OCI-M1 (cell line): ENCODE measurements at places on chromosomes 11 and 22.

- no peak for DNase-seq
Observed at GRCh38 chr11:3003396-3004231, 11.5 kb upstream of the NAP1L4 start.

DNA sequence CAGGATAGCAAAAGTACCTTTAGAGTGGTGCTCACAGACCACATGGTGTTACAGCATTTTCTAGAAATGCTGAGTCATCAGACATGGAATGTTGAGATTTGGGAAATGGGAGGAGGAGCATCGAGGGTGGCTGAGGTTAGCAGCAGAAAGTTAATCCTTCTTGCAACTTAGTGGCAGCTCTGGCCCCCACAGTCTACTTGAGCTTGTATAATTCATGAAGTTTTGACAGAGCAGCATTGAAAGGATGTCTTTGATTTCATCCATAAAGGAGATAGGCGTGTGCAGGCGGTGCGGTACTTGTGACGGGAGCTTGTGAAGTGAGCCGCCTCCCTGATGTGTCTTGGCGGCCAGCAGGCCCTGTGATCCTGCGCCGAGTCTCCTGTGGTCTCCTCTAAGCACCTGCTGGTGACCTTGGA lies 330.5 kb downstream of the TBC1D22A start:
- no peak for DNase-seq

DNA sequence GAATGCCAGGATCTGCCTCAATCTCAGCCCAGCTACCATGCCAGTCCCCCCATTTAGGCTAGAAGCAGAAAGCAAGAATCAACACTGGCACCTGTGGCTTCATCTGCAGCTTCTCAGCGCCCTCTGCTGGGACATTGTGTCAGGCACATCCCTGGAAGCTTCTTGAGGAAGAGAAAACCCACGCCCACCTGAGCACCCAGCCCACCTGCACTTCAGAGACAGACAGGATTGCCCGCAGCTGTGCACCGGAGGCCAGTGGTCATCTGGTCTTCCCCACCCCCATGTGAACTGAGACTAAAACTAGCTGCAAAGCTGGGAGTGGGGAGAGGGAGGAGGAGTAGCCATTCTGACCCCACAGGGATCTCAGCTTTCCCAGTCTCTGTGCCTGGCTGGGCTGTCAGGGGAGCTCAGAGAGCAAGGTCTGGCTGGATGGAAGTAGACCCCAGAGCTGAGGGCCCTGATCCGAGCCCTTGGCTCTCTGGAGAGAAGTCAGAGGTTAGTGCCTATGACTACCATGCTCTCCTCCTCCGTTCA lies 66.8 kb downstream of the FEZ1 start:
- peak; percentile 70 for DNase-seq

DNA sequence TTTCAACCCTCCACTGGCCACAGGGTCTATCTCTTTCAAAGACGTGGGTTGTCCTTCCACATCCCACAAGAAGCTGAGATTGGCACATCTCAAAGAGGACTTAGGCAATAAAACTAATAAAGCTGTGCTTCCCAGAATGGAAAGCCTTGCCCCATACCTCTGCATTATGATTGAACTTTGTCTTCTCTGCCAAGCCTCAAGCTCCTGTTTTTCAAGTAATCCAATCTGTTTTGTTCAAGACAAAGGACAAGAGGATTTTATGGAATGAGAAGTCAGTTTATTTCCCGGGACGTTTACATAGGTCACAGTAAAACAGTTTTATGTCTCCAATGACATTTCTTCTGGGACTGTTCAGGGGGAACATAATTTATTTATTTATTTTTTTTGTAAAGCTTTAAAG lies 108.4 kb downstream of the GALNT18 start:
- no peak for DNase-seq

DNA sequence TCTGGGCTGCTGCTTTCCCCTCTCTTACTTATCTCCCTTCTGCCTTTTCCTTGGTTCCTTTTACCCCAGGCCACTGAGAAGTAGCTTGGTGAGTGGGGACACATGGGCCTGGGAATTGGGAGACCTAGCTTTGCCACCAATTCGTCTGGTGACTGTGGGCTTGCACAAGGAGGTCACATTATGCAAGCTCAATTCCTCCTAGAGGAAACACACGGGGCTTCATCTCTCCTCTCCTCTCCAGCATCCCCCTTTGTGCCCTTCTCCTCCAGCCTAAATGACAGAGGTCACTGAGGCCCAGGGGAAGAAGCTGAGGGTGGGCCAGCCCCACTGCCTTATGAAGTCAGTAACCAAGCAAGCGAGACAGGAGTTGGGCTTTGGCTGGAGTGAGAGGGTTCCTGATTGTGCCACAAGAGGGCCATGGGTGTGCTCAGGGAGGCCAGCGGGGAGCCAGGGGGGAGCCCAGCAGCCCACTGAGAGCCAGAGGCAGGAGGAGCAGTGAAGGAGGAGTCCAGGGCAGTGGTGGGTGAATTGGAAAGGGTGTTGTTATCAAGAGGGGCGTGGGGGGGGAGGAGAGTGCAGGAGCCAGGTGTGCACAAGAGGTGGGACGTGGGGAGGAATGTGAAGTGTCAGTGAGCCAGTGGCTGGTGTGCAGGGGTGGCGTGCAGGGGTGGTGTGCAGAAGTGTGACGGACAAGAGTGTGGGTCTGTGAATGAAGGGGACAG lies 2.0 kb downstream of the CLCF1 start:
- DNase-seq: peak; percentile 36

GRCh38 chr11:120028181-120028896 lies 109.6 kb downstream of the TRIM29 start:
- no peak for DNase-seq

GRCh38 chr22:41781507-41781906 lies 19.0 kb upstream of the CCDC134 start:
- no peak for DNase-seq

- no peak for DNase-seq
Observed at GRCh38 chr22:27986459-27986858, 67.4 kb upstream of the PITPNB start.

DNA sequence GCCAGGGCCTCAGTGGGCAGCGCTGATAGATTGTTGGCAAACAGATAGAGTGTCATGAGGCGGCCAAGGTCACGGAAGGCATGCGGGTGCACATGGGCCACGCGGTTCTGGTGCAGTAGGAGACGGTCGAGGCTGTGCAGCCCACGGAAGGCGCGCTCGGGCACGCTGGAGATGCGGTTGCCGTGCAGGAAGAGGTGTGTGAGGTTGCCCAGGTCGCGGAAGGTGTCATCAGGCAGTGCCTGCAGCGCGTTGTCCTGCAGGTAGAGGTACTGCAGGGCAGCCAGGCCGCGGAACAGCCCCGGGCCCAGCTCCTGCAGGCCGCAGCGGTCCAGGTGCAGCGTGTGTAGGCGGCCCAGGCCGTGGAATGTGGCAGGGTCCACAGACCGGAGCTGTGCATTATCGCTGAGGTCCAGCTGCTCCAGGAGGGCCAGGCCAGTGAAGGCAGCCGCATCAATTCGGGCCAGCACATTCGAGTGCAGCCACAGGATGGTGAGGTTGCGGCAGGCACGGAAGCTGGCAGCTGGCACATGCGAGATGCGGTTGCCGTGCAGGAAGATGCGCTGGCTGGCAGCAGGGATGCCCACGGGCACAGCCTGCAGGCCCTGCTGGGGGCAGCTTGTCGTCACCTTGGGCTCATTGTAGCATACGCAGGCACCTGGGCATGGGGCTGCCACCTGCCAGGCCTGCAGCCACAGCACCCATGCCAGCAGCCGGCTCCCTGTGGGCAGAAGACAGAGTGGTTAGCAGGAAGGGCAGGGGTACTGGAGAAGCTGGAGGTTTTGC lies 25.5 kb downstream of the RTN4R start:
- no peak for DNase-seq

DNA sequence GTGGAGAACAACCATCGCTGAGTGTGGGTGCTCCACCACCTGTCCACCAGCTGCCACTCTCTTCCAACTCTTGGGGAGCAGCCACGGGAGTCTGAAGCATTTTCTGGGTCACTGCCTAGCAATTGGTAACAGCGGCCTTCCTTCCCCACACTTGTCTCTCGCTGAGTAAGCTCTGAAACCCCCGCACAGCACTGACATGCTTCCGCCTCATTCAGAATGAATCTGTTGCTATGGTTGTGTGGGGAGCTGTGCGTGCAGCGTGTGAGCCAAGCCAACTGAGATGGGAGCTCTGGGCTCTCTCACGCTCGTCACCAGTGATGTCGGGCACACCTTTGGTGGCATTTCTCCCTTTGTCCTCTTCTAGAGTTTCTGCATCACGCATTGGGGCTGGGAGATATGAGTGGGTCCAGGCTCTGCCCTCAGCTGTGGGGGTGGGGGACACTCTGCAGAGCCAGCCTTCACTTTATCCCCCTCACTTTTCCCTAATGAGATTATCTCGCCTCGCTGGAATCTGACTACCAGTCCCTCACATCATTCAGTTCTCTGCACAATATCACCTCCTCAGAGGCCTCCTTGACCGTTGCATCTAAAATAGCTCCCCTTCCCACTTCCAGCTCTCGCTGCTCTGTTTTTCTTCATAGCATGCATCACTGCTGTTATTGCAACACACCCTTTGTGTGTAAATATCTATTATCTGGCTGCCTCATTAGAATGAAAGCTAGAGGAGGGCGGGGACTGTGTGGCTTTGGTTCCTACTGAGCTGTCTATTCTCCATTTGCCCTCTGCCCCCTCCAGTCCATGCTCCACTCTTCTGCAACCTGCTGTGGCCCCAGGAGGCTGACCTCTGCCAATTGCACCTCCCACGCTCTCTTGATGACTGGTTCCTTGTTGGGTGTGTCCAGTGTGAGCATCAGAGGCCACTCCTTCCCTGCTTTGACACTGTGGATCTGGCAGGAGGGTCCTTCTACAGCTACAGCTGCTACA lies 569.9 kb upstream of the CADM1 start:
- DNase-seq: no peak

DNA sequence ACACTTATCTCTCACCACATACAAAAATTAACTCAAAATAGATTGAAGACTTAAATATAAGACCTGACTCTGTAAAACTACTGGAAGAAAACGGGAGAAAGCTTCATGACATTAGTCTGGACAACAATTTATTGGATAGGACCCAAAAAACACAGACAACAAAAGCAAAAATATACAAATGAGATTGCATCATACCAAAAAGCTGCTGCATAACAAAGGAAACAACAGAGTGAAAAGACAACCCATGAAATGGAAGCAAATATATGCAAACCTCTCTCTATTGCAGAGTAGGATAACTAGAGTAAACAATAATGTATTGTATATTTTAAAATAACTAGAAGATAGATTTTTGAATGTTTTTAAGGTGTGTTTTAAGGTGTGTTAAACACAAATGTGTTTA lies 11.2 kb downstream of the MRGPRX2 start:
- DNase-seq: no peak

DNA sequence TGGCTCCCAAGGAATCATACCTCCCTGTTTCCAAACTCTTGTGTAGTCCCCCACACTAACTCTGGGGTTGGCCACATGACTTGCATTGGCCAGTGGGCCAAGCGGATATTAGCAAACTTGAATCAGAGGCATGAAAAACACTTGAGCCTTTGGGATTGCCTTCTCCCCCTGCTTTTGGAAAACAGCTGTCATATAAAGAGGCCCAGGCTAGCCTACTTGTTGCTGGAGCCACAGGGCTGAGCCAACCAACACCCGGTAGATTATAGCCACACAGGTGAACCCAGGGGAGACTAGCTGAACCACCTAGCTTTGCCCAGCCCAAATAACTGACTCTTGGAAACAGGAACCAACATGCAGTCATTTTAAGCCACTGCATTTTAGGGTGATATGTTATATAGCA lies 354.8 kb downstream of the TENM4 start:
- DNase-seq: no peak

GRCh38 chr11:126181939-126182730 lies 29.3 kb downstream of the RPUSD4 start:
- no peak for DNase-seq

DNA sequence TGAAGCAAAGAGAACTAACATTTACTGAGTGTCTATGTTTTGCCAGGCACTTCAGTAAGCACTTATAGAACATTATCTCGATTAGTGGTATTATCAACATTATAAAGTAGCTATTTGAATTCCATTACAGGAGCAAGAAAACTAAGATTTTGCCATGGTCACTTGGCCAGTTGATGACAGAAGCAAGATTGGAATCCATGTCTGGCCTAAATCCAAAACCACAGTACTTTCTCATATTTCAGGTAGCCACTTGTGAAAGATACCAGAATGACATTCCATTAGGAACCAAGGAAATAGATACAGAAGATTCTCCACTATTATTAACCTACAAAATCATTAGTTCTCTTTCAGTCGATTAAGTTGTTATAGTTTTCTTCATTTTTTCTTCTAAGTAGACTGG lies 691.0 kb upstream of the API5 start:
- no peak for DNase-seq

- no peak for DNase-seq
Observed at GRCh38 chr11:57100638-57101331, 81.0 kb upstream of the LRRC55 start.

GRCh38 chr11:94728541-94728940 lies 39.6 kb upstream of the AMOTL1 start:
- no peak for DNase-seq

DNA sequence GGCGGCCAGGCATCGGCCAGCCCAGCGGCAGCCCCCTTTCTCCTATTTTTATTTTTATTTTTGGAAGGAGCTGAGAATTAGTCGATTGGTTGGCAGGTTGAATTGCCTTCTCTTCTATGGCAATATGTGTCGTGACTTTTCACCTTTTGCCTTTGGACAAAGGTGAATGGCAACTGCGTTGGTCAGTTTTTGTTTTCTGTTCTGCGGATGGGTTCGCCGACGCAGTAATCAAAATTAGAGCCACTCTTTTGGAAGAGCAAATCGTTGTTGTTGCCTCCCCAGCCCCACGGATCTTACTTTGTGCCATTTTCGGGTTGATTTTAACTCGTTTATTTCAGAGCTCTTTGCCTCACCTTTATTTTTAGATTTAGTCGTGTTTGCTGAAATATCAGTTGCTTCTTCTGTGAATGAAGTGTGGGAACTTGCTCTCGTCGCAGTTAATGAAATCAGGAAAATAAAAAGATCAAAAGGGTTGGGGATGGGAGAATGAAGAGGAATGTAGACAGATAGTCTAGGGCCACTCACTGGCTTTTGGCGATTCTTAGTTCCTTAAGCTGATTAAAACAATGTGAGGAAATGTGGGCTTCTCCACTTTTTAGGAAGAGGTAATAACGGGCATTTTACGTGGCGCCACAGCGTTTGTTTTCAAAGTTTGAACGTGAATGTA lies 1.6 kb downstream of the CECR2 start:
- DNase-seq: no peak

DNA sequence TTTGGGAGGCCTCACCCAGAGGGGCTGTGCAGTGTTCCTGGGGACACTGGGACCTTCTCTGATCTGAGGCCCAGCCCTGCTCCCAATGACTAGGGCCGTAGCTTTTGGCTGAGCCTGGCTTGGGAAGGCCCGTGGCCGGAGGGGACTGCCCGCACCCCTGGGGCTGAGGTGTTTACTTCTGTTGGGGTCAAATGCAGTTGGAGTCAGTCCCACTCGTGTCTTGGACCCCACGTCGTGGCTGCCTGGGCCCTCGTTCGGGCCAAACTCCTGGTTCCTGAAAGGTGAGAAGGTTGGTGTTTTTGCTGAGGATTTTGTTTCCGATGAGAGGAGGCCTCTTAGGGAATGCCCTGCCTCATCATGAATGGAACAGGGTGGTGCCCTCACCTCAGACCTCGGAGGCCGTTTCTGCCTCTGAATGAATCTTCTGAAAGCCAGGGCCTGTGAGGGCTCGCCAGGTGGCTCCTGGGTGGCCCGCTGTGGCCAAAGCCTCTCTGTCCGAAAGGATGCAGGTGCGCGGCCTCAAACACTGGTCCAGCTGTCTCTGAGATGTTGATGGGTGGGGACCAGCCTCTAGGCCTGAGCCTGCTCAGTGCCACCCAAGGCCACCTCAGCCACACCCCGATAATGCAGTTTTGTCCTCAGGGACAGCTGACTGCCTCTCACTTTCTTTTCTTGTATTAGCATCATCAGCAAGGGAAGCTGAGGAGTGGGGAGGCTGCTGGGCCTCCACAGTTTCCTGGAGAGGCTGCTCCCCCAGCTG lies 40.3 kb upstream of the A4GALT start:
- no peak for DNase-seq

- DNase-seq: no peak
Observed at GRCh38 chr11:61688365-61689163, 8.4 kb downstream of the DAGLA start.
